ENCODE measurements at places on chromosomes 1 and 21.

- no peak for DNase-seq
Measured at GRCh38 chr1:168102487-168102886, 34.2 kb downstream of the GPR161 start.

DNA sequence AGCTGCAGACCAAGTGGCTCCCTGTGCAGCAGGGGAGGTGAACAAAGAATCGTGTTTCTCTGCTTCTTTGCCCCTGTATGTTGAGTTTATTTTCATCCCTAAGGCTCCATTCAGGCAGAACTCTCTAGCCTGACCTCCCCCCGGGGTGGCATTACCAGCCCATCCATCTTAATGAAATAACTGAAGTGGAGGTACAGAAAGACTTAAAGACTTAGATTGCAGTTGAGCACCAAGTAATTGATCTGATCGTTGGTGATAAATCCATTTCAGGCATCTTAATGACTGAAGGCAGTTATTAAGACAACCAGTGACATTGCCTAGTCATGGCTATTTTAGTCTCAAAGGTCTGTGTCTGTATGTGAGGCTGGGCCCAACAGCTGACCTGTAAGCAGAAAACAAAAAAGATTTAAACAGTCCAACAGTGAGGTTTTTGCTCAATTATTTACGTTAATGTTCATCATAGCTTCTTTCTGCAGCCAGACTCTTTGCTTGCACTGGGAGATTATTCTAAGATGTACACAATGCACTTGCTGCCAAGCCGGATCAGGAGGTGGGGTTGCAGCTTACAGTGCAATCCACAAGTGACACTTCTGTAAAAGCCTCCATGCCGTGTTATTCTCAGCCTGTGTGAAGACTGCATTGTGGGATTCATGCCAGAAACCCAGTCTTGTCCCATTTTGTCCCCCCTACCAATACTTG is 363.0 kb upstream of the DUSP10 start:
- DNase-seq, result no peak

- no peak for DNase-seq
Measured at GRCh38 chr1:186512698-186513457, 52.0 kb upstream of the PDC start.

- DNase-seq, result no peak
Measured at GRCh38 chr1:168482106-168482505, 61.7 kb downstream of the XCL2 start.

GRCh38 chr21:38953516-38953915 is 147.8 kb downstream of the ETS2 start:
- DNase-seq, result no peak

DNA sequence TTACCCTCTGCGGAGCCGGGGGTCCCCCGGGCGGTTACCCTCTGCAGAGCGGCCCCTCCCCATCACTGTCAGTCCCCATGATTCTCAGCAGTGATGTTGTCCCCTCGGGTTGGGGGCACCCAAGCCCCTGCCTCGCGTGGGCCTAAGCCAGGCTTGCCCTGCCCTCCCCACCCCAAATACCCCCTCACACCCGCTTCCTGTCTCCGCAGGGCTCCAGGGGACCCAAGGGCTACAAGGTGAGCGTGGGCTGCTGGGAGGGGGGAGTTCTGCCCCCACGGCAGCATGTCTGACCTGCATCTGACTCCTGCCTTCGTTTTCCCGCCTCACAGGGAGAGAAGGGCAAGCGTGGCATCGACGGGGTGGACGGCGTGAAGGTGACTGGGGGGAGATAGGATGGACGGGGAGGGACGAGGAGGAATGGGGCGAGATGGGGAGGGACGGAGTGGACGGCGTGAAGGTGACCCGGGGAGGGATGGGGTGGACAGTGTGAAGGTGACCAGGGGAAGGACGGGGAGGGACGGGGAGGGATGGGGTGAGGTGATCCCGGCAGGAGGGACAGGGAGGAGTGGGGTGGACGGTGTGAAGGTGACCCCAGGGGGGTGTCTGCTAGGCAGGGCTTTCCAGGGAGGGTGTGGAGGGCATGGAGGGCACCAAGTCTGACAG is 8.6 kb downstream of the COL6A1 start:
- no peak for DNase-seq

DNA sequence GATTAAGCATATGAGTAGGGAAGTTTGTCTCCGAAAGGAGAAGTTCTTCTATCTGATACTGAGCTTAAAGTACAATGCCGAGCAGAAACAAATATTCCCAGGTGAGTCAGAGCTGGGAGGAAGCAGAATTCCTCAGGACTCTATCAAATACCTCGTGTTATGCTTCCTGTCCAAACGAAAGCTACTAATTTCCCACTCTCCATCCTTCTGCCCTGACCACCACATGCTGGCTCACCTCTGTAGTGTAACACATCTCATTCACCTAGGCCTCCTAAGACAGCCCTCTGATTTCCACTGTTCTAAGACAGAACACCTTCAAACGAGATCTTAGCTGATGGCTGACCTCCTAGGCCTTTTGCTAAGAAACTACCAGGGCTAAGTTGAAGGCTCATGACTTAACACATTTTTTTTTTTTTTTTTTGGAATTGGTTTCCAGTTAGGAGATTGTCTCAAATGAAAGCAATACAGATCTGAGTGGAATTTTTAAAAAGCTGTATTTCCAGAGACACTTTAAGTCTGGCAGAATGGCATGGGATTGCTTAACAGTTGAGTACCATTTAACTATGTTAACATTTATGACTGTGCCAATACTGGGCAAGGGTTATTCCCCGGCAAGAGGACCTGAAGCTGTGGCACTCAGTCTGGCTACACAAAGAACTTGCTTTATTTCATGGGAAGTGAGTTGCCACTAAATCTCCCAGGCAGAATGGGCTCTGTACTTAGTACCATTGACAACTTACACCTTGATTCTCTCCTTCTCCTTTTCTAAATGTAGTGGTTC is 583.4 kb downstream of the DPYD start:
- no peak for DNase-seq

- no peak for DNase-seq
Measured at GRCh38 chr1:223870617-223871574, 25.1 kb upstream of the TP53BP2 start.

DNA sequence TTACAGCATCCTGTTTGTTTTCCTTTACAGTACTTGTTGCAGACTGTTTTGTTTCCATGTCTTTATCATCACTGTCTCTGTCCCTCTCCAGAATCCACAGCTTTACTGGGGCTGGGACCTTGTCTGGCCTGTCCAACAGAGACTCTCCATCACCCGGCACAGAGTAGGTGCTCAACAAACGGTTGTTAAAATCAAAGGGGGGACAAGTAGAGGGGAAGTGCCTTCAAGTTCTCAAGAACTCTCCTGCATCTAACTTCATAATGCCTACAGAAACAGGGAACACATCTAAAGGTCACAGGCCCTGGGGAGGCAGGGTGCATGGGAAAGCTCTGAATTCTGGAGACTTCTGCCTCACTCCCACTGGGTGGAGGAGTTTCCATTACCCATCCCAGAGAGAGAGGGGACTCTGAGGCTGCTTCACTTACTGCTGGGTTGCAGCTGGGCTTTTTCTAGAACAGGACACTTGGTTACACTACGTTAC is 2.3 kb upstream of the ECE1 start:
- no peak for DNase-seq

- DNase-seq, result no peak
Measured at GRCh38 chr21:44370027-44370735, 16.8 kb downstream of the TRPM2 start.

- no peak for DNase-seq
Measured at GRCh38 chr1:104987210-104987609, 1237.5 kb downstream of the AMY1C start.

- no peak for DNase-seq
Measured at GRCh38 chr1:84912726-84913554, 19.9 kb upstream of the LPAR3 start.

DNA sequence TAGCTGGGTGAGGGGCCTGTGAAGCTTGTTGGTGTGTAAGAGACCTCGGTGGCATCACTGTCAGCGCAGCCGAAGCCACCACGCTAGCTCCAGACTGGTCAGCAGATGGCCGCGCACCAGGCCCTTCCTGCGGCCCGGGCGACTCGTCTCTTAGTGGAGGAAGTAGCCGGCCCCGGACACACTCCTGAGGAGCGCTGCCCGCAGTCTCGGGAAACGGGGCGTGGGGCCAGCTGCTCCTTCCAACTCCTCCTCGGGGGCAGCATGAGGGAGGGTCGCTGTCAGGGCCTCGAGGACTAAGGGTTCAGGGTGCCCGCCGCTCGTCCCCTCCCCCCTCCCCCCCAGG is 20.4 kb downstream of the H3-3A start:
- DNase-seq, result peak; percentile 34

DNA sequence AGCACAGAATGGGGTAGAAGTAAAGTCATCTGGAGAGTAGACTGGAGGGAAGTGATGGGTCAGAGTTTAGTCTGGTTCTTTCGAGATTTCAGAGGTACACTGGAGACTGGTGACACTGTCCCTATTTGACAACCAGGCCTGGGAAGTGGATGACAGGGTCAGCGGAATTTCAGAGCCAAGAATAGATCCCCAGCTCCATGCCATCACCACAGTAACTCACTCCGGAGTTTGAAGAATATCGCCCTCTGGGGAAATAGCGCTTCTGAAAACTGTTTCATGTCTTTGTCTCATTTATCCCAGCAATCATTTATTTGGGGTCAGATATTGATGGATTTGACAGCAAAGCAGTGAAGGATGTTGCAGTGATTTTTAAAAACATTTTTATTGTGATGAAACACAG is 7.6 kb upstream of the NFASC start:
- no peak for DNase-seq

- DNase-seq, result no peak
Measured at GRCh38 chr1:92481971-92482664, 4.6 kb downstream of the GFI1 start.

DNA sequence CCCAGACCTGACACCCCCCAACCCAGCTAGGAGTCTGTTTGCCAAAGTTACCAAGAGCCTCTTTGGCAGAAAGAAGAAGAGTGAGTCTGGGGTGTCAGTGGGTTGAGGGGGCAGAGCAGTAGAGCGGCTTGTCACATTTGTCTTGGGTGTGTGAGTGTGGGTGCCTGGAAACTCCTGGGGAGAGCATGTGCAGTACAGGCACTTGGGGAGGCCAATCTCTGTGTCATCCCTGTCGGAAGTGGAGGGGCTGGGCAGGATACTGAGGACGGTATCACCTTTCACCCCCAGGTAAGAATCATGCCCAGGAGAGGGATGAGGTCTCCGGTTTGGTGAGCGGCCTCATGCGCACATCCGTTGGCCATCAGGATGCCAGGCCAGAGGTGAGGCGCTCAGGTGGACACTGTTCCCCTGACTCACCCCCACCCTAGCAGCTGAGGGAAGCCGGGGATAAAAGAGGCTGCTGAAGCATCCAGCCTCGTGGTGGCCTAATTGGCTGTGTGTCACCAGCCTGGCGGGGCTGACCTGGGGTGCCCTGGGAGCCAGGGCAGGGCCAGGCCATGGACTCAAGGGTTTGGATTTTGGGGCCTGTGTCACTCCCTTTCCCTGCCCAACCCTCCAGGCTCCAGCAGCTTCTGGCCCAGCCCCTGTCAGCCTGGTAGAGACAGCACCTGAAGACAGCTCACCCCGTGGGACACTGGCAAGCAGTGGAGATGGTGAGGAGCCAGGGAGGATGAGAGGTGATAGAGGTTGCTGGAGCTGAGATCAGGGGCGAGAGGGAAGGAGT is 3.3 kb downstream of the PLK3 start:
- DNase-seq, result no peak

GRCh38 chr1:16118706-16119105 is 37.2 kb downstream of the EPHA2 start:
- DNase-seq, result no peak

- DNase-seq, result no peak
Measured at GRCh38 chr1:78096017-78096416, 50.3 kb downstream of the GIPC2 start.

DNA sequence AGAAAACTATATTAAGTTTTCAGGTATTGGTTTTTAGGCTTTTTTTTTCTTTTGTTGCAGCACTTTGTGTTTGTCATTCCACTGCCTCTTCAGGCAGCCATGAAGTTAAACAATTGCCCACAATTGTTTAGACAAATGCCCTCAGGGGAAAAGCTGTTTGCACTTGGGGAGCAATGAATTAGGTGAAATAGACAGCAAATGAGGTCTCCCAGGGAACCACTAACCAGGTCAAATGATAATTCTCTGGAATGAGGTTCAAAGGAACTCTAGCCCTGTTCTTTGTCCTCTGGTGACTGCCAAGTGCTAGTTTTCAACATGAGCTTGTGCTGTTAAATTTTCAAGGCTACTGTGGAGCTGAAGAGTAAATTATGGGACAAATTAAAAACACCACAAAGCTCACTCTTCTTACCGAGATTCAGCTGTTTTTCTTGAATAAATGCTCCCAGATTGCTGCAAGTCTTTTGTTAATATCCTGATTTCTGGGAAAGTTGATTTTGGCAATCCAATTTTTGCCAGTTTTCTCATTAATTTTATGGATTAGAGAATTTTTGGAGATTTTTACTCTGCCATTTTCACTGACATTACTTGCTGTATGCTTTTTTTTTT is 15.1 kb upstream of the MAB21L3 start:
- DNase-seq, result no peak

- no peak for DNase-seq
Measured at GRCh38 chr1:171642197-171642596, 10.3 kb downstream of the MYOC start.

DNA sequence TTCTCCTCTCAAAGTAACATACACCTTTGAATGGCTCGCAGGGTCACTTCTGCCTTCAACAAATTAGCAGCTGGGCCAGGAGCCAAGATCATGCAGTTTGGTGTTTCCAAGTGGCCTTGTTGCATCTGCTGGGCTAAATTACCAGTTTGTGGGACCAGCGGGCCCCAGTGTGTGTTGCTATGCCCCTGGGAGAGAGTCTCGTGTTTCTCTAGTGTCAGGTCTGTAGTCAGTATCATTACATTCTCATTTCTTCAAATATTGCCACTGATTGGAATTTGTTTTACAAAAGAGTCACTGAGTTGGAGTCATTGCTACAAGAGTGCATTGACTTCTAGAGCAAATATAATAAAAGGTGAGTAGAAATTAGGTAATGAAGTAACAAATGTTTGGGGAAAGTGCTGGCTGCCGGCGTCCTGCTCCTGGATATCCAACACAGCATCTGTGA is 35.5 kb downstream of the RHOU start:
- no peak for DNase-seq

DNA sequence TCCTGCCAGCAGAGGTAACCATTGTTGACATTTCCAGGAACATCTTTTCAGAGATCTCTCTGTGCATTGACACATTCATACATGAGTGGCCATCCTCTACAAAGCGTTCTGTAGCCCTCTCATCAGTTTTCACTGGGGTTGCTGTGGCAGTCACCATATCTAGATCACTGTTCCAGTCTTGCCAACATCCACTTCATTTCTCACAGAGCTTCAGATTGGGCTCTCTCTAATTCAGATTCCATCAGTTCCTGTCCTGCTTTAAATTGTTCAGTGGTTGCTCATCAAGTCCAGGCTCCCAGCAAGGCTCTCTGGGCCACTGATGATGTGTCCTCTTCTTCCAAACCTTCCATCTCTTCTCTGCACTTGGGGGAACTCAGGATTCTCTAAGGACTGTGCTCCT is 173.7 kb downstream of the KCNJ6 start:
- no peak for DNase-seq

GRCh38 chr1:96079581-96079980 is 642.0 kb upstream of the PTBP2 start:
- no peak for DNase-seq
